Stimulated activated CD8-positive, alpha-beta memory T cell treated with anti-CD3 and anti-CD28 coated beads, Interleukin-15, amount 100 ng/mL, for 24 hours (primary cell): ENCODE measurements at places on chromosomes 11 and 22.

GRCh38 chr22:23847991-23848864 lies 9.4 kb upstream of the DERL3 start:
- no peak for DNase-seq

- DNase-seq, result no peak
Measured at GRCh38 chr11:33531743-33532181, 168.9 kb downstream of the C11orf91 start.

- no peak for DNase-seq
Measured at GRCh38 chr11:120061761-120062560, 76.0 kb downstream of the TRIM29 start.

GRCh38 chr11:799641-800316 lies 1.7 kb upstream of the SLC25A22 start:
- no peak for DNase-seq

- DNase-seq, result no peak
Measured at GRCh38 chr11:443542-444199, 1.9 kb upstream of the ANO9 start.
